CD4-positive, alpha-beta T cell treated with Interleukin-4 for 1 hour (primary cell): ENCODE measurements at places on chromosomes 1 and 21.

GRCh38 chr1:40273547-40274166 is 15.6 kb downstream of the ZMPSTE24 start:
- no peak for DNase-seq

DNA sequence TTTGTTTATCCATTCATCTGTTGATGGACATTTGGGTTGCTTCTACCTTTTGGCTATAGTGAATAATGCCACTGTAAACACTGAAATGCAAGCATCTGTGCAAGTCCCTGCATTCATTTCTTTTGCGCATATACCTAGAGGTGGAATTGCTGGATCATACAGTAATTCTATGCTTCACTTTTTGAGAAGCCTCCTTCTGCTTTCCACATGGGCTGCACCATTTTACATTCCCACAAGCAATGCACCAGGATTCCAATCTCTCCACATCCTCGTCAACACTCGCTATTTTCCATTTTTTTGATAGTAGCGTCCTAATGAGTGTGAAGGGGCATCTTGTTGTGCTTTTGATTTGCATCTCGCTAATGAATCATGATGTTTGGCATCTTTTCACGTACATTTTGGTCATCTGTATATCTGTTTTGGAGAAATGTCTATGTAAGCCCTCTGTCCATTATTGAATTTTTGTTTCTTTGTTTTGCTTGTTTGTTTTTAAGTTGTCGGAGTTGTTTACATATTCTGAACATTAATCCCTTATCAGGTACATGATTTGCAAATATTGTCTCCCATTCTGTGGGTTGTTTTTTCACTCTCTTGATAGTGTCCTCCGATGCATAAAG is 335.4 kb downstream of the RRAGC start:
- DNase-seq = no peak

DNA sequence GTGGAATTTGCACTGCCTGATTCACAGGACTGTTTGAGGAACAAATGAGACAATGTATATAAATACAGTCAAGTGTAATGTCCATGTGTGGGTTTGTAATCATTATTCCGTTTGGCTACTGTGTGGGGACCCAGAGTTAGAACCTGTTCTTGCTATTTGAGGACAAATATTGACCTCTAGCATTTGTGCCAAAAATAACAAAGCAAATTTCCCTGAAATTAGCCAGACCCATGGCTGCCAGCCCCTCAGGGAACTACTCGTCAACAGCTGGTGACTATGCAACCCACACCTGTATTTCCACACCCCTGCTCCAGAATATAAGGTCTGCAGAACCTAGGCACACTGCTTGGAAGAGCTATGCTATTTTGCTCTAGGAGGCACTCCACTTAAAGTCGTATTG is 70.7 kb downstream of the KCNJ6 start:
- DNase-seq = no peak

DNA sequence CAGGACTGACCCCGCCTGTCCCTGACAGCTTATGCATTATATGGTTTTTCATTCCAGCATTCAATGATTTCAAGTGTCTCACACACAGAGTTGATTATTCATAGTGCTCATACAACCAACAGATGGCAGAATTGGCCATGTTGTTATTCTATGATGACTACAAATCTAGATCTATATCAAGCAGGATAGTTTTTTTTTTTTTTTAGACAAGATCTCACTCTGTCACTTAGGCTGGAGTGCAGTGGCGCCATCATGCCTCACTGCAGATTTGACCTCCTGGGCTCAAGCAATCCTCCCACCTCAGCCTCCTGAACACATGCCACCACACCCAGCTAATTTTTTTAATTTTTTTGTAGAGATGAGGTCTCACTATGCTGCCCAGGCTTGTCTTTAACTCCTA is 40.1 kb upstream of the LRRC8D start:
- DNase-seq = no peak

DNA sequence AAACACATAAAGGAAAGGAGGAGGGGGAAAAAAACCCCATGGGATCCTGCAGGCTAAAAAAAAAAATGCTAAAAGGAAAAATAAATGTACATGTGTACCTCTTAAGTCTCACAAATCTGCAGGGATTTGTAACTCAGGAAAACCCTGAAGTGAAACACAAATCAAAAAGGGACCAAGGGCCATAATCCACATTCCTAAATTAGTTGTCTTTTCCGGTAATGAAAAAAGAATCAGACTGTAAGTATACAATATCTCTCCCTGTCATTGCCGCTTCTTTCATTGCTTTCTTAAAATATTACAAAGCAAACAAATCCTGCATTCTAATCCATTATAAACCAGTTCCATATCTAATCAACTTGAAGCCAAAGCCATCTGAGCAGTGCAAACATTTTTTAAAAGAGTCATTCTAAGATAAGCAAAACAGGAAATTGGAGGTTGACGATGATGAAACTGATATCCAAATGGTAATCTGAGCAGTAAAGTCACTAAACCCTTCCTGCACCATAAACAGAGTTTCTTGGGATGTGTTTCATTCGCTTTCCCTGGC is 58.7 kb upstream of the SIM2 start:
- no peak for DNase-seq

DNA sequence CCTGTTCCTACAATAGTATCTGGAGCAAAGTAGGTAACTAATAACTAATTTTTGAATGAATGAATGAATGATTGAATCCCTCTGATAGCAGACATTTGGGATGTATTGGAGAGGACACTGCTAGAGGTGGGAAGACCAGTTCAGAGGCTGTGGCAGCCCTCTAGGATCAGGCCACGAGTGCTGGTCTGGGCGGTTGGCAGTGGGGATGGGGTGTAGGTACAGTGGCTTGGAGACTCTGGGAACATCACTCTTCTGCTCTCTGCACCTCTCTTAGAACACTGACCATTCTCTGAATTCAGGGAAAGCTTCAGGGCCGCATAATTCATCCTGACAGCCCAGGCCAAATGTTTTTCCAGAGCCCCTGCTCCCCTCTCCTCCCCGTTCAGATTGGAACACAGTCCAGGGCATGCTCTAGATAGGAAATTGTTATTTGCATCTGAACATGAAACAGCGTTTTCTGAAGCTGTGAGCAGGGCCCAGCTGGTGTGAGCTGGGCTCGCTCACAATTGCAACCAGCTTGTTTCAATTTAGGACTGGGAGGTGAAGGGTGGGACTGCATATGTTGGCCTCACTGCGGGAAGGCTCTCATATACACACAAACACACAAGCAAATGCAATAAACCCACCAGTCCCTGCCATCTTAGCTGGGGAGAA is 253.1 kb upstream of the USP24 start:
- DNase-seq = no peak
